HEK293T (cell line): ENCODE measurements at places on chromosomes 12 and 14.
A peak's percentile ranks its signal among the peaks of the same experiment; 100 is the strongest.

DNA sequence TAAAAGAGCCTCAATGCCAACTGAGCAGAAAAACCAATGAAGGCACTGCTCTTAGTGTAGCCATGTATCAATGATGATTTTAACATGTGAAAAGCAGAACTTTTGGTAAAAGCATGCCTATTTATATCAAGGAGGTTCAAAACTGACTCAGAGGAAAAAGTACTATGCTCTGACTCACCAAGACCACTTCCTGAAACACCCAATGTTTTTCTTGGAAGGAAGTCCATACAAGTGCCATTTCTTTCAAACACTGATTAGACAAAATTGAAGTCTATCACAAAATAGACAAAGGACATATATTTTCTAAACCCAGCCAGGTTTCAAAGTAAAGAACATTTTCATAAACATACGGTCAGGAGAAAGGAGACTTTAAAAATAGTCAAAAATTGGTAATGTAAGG, 88.6 kb downstream of the EPS8 start:
- no peak for DNase-seq

- DNase-seq, result peak; percentile 13
Measured at GRCh38 chr12:76586764-76587395, 27.3 kb upstream of the OSBPL8 start.

DNA sequence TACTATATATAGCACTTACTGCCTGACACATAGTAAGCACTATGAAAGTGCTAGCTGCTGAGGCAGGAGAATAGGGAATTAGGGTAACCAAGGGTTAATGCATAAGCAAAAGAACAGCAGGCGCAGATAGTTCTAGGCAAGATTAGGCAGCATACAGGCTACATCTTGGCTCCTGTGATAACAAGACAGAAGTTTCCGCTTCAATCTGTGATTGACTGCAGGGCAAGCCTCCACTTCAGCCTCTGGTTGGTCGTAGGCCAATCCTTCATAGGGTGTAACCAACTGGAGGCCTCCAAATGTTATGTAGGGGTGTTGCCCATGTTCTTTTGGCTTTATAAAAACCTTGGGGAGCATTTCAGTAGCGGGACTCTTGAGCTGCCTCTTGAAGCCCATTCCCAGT, 46.9 kb downstream of the KLHL28 start:
- DNase-seq, result no peak

- DNase-seq, result no peak
Measured at GRCh38 chr12:20616093-20616492, 79.0 kb upstream of the SLCO1C1 start.

GRCh38 chr14:82047777-82048470, 514.3 kb upstream of the SEL1L start:
- no peak for DNase-seq

DNA sequence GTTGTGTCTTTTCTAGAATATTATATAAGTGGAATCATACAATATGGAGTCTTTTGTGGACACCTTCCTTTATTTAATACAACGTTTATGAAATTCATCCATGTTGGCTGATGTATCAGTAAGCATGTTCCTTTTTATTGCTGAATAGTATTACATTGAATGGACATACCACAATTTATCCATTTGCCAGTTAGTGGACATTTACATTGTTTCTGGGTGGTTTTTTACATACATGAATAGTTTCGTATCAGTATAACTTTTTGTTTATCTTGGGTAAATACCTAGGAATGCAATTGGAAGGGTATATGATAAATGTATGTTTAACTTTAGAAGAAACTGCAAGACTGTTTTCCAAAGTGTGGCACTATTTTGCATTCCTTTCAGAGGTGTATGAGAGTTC, 23.1 kb downstream of the IQSEC3 start:
- no peak for DNase-seq

DNA sequence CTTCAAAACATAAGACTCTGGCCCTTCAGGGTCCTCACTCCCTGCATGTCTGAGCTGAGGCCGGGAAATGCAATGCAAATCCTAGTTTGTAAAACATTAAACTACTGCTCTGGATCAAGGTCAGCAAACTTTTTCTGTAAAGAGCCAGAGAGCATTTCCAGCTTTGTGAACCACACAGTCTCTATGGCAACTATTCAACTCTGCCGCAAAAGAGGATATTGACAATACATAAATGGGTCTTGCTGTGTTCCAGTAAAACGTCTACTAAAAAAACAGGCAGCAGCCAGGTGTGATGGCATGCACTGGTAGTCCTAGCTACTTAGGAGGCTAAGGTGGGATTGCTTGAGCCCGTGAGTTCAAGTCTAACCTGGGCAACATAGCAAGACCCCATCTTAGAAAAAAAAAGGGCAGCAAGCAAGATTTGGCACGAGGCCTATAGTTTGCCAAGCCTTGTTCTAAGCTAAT, 22.3 kb downstream of the DDX24 start:
- DNase-seq, result no peak

DNA sequence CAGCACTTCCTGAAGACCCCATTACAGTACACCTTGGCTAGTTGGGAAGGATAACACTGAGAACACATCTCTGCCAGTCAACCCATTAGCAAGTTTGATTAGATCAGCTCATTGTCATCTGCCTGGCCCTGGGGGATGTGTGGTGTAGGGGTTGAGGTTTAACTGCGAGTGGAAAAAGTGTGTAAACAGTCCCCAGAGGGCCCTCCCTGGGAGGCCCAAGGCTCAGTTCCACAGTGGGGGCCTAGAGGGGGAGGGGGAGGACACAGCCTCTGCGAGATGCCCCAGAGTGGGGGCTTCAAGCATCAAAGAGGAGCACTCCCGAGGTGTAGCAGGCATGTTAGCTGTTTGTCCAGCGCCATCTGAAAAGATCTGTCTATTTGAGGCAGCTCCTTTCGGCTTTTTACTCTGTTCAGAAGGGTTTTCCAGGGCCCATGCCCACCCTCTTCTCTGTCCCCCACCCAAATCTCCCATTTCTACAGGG, 344 bp downstream of the LPAR5 start:
- DNase-seq, result no peak

GRCh38 chr12:62760779-62761178, 174.2 kb downstream of the PPM1H start:
- no peak for DNase-seq

- DNase-seq, result no peak
Measured at GRCh38 chr14:31228533-31228932, 20.9 kb upstream of the HECTD1 start.

DNA sequence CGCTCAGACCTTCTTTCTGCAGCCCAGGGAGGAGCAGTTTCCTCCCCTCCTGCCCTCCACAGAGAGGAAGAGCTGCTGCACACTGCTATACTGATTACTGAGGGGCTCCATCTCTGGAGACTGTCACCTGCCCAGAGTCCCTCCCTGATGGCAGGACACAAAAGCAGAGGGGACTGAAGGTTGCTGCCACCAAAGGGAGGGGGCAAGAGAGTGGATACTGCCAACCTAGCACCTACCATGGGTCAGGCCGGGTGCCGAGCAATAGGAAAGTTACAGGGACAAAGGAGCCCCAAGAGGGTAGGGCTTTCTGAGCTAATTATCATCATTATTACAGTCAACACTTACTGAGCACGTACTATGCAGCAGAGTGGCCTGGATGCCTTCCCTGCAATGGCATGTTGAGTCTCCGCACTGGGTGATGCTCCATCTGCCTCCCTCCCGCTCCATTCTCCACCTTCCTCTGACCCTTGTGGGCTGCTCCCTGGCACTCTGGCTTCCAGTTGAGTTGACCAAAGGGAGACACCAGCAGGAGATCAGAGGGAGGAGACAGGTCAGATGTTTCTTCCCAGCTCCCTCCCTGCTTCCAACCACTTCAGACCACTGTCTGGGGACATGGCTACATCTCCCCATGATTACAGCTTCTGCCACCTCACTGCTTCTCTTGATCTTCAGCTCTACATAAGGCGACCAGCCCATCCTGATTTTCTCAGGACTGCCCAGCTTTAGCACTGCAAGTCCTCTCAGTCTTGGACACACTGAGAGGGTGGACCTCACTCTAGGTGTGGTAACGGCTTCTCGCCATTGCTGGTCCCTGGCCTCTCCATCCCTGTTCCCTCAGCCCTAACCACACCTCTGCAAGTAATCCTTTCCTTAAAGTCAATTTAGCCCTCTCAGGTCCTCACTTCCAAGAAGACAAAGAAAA, 2.6 kb upstream of the KRT79 start:
- DNase-seq, result no peak

- DNase-seq, result no peak
Measured at GRCh38 chr12:123696646-123697045, 15.5 kb upstream of the ATP6V0A2 start.

DNA sequence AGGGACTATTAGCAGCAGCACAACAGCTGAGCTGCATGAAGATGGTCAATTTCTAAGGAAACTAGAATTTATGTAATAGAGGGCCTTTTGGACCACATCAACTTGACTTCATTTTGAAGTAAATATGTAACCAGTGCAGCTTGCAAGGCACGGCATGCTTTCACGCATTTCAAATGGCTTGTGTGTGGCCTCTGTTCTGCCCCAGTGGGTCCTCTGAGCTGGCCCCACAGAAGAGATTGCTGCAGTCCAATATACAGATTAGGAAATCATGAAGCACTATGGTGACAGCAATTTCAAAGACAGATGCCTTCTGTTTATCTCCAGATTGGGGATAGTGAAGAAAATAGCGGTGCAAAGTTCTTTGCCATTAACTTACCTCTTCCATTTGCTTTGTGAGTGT, 101.4 kb downstream of the PDZRN4 start:
- DNase-seq, result no peak

GRCh38 chr14:55194656-55195355, 3.4 kb upstream of the DLGAP5 start:
- DNase-seq, result no peak

DNA sequence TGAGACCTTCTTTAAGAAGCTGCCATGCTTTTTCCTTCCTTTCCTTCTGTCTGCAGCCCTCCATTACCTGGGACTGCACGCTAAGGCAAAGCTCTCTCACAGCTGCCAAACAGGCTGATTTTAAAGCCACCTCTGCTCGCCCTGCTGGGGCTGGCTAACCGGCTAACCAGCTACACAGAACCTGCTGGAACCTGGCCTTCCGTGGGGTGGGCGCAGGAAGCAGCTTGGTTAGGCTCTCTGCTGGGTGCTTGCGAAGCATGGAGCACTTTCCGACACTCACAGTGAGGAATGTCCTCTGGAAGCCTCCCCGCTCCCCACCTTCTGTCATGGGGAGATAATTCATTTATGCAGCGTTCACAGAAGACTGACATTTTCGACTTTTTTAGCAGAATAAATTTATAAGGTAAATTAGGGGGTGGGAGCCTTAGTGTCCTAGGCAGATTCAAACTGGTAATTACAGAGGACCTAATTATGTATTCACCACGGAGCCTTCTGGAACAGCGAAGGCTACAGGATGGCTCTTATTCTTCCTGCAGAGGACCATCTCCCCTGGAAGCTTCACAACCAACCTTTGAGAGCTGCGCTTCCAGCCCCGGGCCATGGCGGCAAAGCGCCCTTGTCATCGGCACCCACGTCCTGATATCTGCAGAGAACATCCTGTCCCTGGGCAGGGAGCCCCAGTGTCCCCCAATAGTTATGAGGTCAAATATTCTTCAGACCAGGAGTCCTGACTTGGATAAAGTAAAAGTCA, 12.4 kb upstream of the BCL11B start:
- DNase-seq, result no peak

DNA sequence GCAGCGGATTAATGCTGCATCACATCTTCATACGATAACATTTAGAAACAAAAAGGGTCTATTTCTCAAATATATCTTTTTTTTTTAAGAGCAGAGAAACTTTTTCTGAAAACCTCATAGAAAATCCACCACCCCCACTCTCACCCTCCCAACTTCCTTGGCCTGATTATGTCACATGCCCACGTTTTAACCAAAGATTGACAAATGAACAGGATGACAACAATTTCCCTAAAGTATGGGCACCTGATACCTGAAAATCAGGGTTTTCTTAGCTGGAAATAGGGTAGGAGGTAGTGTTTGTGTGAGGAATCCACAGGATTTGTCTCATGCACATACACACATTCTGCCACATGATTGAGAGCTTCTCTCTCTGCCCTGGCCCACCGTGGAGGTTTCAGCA, 74.7 kb upstream of the MDM1 start:
- no peak for DNase-seq

DNA sequence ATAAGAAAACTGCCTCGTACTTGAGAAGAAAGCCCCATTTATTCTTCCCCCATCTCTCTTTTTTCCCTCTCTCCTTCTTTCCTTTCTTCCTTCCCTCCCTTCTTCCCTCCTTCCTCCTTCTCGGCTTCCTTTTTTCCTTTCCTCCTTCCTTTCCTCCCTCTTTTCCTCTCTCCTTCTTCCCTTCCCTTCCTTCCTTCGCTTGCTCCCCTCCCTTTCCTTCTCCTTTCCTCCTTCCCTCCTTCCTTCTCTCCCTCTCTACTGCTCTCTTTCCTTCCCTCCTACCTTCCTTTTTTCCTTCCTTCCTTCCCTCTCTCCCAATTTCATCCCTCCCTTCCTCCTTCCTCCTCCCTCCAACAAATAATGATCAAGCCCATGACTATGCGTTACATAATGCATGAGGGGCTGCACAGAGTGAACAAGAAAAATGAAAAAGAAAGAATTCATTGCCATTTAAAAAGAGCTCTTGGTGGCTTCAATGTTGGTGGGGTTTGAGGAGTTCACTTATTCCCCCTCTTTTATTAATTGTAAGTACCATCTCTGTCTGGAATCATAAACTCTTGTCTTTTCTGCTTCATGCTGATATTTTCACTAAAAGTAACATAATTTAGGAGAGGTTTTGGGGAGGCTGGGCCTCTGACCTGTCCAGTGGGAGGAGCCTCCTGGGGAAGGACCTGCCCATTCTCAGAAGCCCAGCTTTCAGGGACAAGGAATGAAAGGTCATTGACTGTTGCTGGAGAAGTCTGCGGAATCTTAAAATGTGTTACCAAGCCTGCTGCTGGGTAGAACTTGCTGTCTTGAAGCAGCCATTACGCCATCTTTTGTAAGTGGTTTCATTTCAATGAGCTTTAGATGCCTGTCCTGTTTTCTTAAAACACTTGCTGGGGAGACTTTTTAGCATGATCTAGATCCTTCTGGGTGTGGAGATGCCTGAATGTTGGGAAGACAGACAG, 144.3 kb downstream of the CHST11 start:
- no peak for DNase-seq

GRCh38 chr12:7716381-7716780, 5.1 kb downstream of the DPPA3 start:
- peak; percentile 14 for DNase-seq

DNA sequence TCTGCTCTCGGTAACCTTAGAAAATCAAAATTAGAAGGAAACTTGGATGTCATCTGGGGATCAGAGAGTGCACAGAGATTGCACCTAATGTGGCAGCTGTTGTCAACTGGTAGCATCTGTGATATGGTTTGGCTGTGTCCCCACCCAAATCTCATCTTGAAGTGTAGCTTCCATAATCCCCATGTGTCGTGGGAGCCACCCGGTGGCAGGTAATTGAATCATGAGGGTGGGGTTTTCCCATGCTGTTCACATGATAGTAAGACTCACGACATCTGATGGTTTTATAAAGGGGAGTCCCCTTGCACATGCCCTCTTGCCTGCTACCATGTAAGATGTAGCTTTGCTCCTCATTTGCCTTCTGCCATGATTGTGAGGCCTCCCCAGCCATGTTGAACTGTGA, 127.7 kb upstream of the SRRM4 start:
- DNase-seq, result no peak

DNA sequence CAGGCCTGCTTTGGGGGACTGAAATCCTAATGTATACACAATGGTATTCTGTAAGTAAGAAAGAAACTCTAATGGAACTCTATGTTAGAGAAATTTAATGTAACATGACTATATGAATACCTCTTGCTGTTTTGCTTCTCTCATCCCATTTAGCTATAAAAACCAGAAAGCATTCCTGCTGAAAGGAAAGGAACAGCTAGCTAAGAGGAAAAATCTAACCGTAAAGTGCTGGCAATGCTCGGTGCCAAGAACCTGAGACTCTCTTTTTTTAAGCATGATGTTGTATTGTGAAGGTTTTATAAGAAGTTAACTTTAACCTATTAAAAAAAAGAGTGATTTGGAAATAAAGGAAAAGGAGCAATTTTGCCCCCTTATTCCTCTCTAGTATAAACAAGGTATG, 75.6 kb upstream of the DACT1 start:
- DNase-seq, result no peak
